Activated CD4-positive, alpha-beta T cell treated with anti-CD3 and anti-CD28 coated beads, Interleukin-2, Interleukin-6, amounts not matched to agents 100 ng/mL and 50 ng/mL, durations not matched to agents 16 hours and 8 hours (primary cell): ENCODE measurements at places on chromosomes 12 and 14.

GRCh38 chr14:86987966-86988365 lies 1005.0 kb downstream of the GALC start:
- DNase-seq = no peak

DNA sequence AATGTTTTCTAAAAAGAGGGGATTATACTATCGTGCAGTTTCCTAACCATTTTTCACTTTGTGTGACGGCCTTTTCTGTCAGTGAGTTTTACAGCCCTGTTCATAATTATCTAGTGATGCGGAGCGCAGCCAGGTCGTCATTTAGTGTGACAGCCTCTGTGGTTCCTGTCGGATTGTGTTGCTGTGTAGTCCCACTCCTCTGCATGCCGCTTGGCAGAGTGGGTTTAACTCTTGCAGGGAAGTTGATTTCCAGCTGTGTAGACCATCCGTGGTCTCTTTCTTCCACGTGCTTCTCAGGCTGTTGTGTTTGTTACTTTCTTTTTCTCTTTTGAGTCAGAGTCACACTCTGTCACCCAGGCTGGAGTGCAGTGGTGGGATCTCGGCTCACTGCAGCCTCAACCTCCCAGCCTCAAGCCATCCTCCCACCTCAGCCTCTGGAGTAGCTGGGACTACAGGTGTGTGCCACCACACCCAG lies 8.6 kb downstream of the RAN start:
- peak; percentile 62 for DNase-seq

DNA sequence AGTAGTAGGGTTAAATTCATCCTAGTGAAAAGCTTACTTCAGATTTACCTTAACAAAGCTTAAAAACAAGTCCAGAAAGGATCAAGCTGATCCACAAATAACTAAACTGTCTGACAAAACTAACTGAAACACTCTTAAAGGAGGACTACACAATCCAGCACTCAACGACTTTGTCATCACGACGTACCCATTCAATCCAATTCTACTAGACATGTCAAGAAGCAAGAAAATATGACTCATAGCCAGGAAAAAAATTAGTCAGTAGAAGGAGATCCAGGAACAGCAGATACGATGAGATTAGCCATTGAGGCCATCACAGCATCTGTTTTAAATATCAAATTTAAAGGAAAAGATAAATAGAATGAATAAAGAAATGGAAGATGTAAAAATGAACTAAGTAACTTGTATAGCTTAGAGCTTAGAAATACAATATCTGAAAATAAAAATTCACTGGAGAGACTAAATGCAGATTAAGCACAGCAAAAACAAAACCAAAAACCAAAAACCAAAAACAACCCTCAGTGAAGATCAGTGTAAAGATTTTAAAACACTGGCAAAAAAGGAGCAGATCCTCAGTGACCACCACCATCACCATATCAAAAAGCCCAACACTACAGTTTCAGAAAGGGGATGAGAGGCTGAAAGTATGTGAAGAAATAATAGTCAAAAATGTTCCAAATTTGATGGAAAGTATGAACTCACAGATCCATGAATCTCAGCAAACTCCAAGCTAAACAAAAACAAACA lies 95.0 kb upstream of the CCND2 start:
- DNase-seq = peak; percentile 89

DNA sequence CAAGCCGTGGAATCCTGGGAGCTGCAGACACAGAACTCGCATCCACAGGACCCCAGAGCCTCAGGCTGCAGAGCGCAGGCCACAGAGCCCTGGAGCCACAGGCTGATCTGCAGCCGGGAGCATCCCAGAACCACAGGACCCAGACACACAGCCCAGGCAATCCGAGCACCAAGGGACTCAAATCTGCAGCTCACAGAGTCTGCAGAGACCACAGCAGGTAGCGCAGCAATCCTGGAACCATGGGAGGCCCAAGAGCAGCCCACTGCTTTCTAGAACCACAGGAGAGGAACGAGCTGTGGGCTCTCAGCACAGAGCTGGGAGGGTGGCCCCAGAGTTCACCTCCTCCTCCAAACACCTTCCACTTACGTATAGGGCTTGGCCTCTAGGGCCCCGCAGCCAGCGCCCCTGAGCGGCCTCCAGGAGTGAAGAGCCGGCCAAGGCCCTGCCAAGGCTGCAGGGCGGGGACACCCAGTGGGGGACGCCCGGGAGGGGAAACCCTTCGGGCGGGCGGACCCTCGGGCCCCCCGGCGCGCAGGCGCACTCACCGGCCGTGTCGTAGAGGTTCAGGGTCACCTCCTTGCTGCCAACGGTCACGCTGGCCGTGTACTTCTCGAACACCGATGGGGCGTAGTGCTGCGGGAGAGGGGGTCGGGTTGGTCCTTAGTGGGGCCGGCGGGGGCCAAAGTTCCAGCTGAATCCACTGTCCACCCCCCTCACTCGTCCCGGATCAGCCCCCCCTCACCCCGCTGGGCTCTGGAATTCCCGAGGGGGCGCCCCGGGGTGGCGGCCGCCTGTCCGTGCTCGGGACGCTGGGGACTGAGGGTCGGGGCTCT lies 665 bp downstream of the RHOF start:
- DNase-seq = peak; percentile 71

GRCh38 chr12:89051065-89051677 lies 301.1 kb downstream of the DUSP6 start:
- peak; percentile 74 for DNase-seq

DNA sequence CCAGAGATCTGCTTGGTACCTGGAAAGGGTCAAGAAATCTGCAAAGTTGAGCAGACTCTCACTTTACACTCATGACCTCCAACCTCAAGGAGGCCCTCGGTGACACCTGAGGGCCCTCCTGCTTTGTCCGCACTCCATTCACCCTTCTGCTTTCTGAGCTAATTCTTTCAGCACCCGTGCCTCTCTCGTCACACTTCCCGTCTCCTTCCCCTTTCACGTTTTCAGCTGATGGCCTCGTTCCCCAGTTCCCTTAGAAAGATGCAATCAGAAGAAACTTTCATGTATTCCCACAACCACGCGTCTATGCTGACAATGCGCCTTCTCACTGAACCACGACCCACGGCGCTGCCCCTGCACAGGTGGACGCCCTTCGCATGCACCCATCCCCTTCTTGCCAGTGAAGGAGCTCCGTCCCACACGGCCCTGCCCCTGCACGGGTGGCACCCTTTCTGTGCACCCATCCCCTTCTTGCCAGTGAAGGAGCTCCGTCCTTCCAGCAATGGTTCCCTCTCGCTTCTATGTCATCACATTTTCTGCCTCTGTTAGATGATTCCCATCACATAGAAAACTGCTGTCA lies 340.1 kb upstream of the FKBP4 start:
- no peak for DNase-seq

DNA sequence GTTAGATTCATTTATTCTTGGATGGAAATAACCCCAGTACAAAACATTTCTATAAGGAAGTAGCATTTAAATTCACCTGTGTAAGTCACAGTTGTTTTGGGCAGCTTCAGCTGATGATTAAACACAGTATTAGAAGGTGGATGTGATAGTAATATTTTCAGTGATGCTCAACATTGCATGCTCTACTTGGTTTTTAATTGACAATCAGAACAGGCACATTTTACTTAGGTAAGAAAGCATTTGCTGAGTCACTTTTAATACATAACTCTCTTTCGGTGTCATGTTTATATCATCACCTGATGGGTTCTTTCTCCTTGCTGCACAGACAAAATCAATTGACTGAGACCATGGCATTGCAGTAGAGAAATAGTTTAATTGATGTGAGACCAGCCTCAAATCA lies 80.7 kb downstream of the CMAS start:
- DNase-seq = no peak

DNA sequence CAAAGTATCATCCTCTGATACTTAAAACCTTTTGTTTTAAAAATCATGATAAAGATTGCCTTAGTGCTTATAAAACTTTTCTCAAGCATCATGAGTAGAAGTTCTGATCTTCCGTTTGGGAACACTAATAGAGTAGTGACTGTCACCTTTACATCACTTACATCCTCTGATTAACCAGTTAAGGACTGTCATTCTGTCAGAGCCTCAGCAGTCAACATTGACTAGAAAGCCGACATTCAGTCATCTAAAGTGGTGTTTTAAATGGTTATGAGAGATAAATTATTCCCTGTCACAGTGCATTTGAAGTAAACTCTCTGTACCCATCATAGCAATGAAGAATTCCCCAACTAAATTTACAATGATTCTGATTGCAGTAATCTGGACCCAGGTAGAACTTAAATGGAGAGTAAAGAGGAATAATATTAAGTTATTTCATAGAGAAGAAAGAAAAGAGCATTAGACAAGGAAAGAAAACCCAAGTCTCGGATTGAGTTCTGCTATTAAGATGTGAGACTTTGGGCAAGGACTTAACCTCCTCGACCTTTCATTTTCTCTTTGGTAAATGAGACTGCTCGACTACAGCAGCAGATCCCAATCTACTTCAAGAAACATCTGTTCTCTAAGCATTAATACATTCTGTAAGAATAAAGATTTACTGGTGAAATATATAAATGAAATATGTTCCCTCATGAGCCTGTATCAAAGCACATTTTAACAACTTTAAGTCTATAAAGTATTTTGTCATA lies 563.9 kb upstream of the LMO3 start:
- no peak for DNase-seq

DNA sequence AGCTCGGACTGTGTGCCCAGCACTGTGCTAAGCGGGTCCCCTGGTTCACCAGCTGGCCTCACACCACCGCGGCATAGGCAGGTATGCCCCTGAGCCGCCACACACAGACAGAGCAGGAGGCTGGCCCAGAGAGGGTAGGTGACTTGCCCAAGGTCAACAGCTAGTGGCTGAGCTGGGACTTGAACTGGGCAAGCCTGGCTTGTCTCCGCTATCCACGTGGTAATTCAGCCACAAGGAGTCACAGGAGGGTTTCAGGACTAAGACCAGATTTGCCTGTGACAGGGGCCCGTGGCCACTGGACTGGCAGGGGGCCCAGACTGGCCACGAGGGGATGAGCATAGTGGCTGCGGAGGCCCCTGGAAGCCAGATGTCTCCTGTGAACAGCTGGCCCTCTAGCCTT lies 47.7 kb downstream of the NCOR2 start:
- no peak for DNase-seq

DNA sequence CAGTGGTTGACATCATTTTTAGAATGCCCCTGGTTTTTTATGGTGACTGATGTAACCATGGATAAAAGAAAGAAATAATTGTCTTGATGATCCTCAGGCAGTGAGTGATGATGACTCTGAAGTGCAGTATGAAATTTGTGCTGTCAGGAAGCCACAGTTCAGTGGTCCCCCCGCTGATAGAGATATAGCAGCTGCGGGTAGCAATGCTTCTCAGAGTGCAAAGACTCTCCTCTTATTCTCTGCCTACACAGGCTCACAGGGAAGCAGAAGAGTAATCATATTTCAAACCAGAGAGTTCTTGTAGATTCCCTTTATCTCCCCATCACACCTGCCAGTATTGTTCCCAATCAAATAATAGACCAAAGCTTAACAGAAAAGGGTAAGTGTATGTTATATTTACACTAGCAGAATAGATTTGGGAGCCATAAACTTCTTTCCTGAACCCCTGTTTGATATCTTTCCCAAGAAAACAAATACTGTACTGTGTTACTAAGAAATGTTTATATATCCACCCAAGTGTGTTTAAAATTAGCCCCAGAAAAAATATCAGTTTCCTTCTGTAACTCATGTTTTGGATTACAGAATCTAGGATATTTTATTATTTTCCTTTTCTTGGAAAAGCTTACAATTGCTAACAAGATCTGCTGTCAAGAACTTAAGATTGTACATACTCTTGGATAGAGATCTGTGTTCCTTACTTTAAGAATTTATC lies 1817.4 kb upstream of the FLRT2 start:
- DNase-seq = no peak

DNA sequence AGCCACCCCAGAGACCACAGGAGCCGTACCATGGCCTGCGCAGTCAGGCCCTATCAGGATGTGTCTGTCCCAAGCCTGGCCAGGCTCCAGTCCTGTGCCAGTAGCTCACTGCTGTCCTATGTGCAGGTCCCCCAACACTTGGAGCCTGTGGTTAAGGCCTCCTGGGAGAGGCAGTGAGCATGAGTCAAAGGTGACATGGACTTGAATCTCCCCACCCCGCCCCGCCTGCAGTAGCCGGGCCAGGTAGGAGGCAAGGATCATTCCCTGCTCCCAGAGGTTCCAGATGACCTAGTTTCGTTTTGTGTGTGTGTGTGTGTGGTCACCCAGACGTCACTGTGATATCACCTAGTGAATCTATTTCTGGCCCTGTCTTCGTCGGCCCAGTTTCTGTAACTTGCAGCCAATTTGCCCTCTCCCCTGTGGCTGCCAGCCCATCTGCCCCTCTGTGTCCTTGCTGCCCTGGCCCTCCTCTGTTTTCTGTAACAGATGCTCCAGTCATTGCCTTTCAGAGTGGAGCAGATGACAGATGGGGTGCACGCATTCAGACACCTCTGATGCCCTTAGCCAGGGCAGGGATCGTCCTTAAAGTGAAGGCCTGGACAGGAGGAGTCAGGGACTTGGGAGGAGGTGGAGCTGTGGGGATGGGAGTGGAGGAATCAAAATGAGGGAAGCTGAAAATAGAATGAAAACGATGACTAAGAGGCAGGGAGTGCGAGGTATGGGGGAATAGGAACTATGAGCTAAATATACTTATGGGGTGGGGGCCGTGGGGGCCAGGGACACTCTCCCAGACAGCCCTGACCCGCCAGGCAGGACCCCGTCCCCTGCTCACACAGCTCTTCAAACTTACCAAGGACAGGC lies 37.4 kb downstream of the SLC6A12 start:
- no peak for DNase-seq

GRCh38 chr12:33488036-33488435 lies 48.4 kb upstream of the SYT10 start:
- DNase-seq = no peak

DNA sequence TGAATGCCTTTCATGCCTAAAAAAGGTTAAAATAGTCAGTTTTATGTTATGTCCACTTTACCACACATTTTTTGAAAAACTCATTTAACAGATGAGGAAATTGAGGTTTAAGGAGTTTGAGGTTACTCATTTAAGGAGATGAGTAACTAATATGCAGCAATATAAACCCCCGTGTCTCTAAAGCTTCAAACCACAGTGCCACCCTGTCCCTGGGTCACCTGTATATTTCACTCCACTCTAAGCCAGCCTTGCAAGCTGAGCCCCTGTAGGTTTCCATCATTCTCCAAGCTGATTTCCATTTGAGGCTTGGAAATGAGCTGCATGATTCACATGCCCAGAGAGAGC lies 64.4 kb downstream of the NUAK1 start:
- peak; percentile 10 for DNase-seq

GRCh38 chr12:10736463-10736862 lies 13.3 kb upstream of the YBX3 start:
- no peak for DNase-seq

GRCh38 chr12:33942172-33942571 lies 80.1 kb upstream of the ALG10 start:
- DNase-seq = no peak

GRCh38 chr14:74988993-74989392 lies 13.7 kb upstream of the EIF2B2 start:
- no peak for DNase-seq

- DNase-seq = no peak
These were observed 107.5 kb downstream of the PHLDA1 start for GRCh38 chr12:75923964-75924666.

GRCh38 chr12:122187466-122187865 lies 4.5 kb downstream of the LRRC43 start:
- no peak for DNase-seq
